ENCODE measurements at places on chromosomes 4 and X.

GRCh38 chr4:143251779-143252178, 67.1 kb downstream of the USP38 start:
- no peak for DNase-seq

DNA sequence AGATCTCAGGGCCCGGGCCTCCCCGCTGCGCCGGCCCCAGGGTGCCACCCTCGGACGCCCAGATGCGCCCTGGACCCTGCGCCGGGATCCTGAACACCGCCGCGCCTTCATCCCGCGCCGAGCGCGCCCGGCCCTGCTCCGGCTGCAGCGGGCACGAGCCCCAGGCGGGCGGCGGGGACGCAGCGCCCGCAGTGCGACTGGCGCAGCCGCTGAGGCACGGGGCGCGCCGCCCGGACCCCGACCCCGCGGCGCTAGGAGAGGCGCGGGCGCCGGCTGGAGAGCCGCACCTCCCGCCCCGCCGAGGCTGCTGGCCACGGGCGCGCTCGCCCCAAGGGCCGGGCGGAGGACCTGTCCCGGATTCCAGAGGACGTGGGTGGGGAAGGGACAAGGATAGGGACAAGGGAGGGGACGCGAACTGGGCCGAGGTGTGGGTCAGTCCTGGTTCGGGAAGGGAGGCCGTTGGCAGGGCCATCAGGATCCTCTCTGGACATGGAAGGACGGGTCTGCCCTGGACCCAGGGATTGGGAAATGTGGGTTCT, 1.1 kb downstream of the ZFYVE28 start:
- DNase-seq = no peak

- no peak for DNase-seq
Observed at GRCh38 chr4:99818661-99819060, 2.0 kb downstream of the DAPP1 start.

DNA sequence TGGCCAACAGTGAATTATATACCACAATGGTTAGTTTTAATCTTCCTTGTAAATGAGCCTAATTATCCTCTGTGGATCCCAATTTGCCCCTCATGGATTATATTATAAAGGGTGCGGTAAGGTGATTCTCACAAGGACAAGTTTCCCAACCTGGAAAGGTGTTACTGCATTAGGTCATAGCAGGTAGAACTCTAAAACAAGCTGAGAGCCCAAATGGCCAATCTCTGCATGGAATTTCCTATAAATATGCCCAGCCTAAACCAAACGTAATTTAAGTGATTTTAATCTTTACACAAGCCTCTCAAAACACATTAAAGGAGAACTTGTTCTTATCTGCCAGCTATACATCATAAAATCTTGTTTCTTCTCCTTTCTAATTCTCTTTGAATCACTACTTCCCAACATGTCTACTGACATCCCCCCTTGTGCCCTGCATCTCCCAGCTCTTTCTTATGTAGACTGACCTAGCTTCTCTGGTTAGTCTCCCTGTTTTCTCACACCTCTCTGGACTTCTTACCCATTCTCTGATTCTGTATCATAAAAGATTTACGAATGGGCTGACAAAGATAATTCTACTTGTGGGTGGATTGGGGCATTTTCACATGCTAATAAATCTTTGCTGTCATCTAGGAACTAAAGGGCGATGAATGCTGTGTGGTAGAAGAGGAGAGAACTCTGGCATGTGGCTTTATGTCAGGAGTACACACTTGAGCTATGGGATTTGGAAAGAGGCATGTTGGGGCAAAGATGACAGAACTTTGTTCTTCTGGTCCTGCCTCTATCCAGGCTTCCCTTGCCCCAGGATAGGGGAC, 94.3 kb upstream of the PGRMC2 start:
- DNase-seq = no peak

- no peak for DNase-seq
Observed at GRCh38 chr4:1720163-1720983, 750 bp downstream of the TMEM129 start.

DNA sequence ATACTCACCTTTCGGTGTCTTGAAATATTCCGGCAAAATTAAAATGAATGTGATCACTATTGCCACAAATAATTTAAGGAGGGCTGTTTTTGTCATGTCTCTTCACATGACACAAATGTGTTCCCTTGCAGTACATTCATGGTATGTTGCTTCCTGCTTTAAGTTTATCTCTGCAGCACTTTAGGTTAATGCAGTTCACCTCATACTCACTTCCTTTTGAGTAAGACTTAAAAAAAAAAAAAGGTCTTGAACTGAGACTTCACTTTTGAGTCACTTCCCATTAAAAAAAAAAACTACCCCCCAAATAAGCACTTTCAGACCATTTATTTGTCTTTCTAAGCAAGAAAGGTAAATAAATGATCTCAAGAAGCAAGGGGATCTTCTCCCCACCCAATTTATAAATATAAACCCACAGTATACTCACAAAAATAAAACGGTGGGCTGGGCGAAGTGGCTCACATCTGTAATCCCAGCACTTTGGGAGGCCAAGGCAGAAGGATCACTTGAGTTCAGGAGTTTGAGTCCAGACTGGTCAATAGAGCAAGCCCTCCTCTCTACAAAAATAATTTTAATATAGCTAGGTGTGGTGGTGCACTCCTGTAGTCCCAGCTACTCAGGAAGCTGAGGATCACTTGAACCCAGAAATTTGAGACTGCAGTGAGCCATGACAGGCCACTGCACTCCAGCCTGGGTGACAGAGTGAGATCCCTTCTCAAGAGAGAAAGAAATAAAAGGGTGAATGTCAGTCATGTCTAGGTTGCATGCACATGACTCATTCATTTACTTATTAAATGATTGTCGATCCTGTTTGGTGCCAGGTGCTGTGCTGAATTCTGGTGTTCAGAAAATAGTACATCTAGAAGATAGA, at the start of gene TMEM156:
Gene TMEM156, minus strand, starts transcription at position 192 of the 868 bp plus-strand sequence. Its CDS starts 96 bp downstream, at position 96.
- no peak for DNase-seq

DNA sequence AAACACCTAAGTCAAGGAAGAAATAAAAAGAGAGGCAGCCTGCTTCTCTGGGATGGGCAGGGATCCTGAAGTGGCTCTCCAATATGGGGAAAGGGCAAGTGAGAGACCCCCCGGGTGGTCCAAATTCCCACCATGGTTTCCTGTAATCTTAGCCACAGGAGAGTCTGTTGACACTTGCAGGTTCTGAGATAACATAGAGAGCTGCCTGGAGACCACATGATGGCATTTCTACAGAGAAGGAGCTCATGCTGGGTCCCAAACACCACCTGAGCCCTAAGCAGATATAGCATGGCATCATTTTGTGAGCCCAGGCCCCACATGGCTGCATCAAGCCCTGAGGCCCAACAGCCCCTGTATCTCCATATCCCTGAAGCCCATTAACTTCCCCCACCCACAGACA, 26.1 kb downstream of the PABPC1L2B start:
- no peak for DNase-seq

GRCh38 chr4:184959786-184960185, 58.5 kb upstream of the HELT start:
- DNase-seq = no peak

DNA sequence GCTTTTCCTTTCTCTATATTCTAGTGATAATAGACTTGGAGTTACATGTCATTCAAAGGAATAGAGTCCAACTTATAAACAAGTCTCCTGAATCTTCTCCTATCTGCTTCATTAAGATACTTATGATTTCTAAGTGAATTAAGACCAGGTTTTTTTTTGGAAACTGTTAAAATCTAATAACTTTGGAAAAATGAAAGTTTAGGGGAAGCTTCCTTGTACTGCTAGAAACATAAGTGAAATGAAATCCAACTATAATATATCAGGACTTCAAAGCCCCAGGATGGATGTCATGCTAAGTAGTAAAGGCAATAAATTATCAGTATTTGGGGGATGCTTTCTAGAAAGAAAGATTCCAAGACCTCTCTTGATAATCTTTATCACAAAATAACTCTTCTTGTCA, 24.8 kb downstream of the GRIA2 start:
- no peak for DNase-seq

DNA sequence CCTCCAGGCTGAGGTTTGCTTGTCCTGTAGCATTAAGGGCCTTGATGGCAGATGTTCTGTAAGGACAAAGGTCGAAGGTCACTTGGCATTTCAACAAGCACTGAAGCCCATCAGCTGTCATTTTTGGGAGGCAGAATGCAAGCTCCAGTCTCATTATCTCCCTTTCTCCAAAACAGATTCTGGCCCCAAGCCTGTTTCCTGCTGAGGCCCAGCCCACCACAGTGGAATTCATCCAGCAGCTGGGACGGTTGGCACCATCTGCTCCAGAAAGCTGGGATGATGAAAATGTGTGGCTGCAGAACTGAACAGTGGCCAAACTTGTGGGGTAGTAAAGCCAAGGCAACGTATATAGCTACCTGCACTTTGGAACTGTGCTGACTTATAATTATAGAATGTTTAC, 17.7 kb upstream of the PPEF2 start:
- DNase-seq = no peak
